HT-29 (cell line): ENCODE measurements at places on chromosomes 4 and X. TPM values are rescaled to one million over a fixed set of nuclear protein-coding genes. Genes with fewer than 3 reads are reported as not detected.

- no peak for DNase-seq
Measured at GRCh38 chr4:107845681-107846080, 20.9 kb downstream of the SGMS2 start.

DNA sequence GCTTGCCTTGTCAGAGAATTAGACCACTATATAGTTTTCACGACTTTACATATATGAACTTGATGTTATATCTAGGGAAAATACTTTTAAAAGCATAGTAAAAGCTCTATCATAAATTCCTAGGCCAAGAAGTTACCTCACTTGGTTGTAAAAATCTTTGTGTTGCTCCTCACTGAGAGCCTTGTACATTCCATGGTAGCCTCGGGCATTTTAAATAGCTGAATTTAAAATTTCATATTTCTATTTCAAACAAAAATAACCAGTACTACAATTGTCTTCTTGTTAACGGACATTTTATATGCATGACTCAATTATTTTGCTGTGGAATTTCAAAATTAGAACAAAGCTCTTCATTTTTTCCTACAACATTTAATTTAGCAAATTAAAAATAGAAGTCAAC is 107.6 kb downstream of the MID1 start:
- DNase-seq, result no peak

GRCh38 chr4:125677665-125678307 is 363.0 kb downstream of the FAT4 start:
- peak; percentile 19 for DNase-seq

GRCh38 chr4:17475481-17475880 is 36.4 kb downstream of the QDPR start:
- DNase-seq, result no peak

- no peak for DNase-seq
Measured at GRCh38 chrX:151030845-151031244, 47.7 kb downstream of the HMGB3 start.

DNA sequence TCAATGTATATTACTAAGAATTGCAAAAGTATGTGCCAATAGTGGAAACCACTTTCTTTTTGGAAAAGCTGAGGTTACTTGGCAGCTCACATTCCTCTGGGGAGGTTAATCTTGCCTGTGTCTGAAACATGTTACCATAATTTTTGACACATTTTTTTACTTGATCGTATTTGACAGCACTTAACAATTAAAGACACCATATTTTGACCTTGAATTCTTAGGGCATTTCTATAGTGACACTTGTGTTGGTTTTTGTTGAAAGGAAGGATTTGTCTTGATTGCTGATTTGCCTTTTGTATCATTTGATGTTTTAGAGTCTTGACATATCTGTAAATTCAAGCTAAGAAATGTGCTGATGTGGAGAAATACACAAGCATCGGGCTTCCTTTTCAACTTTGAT is 2135.5 kb downstream of the PCDH7 start:
- no peak for DNase-seq

GRCh38 chr4:37780444-37781130 is 45.9 kb upstream of the PGM2 start:
- DNase-seq, result no peak

- peak; percentile 60 for DNase-seq
Measured at GRCh38 chr4:101348367-101348827, 1.1 kb upstream of the PPP3CA start.

- no peak for DNase-seq
Measured at GRCh38 chr4:1591107-1591506, 93.0 kb downstream of the FAM53A start.

GRCh38 chr4:95546866-95547714 is 1.7 kb downstream of the UNC5C start:
- DNase-seq, result no peak

DNA sequence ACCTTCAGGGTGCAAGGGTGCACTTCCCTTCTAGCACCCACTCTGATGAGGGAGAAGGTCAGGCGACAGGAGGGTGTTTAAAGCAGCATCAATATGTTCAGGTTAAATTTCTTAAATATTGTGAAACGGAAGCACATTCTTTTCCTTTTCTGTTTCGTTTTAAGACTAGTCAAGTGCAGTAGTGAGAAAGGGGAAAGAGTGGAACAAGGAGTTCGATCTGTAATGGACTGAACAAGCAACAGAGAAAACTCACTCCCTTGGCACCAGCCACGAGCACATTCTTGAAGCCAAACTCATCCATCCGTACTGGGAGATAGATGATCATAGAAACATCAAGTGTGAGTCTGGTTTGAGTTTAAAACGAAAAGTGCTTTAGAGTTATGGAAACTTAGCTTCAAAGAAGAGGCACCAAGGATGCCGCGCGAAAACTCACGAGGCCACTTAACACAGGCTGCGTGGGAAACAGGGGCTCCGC is 815 bp downstream of the FAM53A start:
- DNase-seq, result no peak

- DNase-seq, result peak; percentile 82
Measured at GRCh38 chr4:102449751-102450352, 51.3 kb upstream of the NFKB1 start.

- peak; percentile 77 for DNase-seq
Measured at GRCh38 chr4:21768349-21769310, 179.9 kb downstream of the KCNIP4 start.

DNA sequence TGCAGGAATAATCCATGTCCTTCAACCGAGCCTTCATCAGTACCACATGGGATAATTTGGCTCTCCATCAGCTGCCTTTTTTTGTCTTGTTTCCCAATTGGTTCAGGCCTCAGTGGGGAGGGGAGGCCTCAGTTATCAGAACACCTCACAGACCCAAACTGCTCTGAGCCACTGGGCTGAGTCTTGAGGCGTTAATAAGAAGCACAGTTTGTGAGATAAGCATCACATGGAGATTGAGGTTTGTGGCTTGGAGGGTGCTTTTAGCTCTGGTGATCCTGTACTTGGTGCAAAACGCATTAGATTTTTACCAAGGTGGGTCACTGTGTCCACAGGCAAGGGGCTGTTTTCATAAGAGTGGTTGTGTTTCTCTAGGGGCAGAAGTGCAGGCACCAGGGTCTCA is 82.8 kb upstream of the HPF1 start:
- DNase-seq, result no peak

GRCh38 chr4:13920111-13920875 is 292.8 kb upstream of the BOD1L1 start:
- peak; percentile 2 for DNase-seq

- no peak for DNase-seq
Measured at GRCh38 chrX:119155416-119156035, 27.9 kb upstream of the KIAA1210 start.

WNK3 gene
- total RNA-seq, result not detected in 2 replicates

COL25A1 gene
- total RNA-seq, result not detected in 2 replicates

SRPK3 gene
- 1.1 and 5.6 TPM in 2 replicates for total RNA-seq

NDST4 gene
- not detected in 2 replicates for total RNA-seq

MAGEB1 gene
- total RNA-seq, result not detected in 2 replicates

NPNT gene
- total RNA-seq, result 25.7 and 35.4 TPM in 2 replicates

TAB3 gene
- total RNA-seq, result 4.4 and 5.7 TPM in 2 replicates

ANOS1 gene
- total RNA-seq, result not detected in 2 replicates
